ENCODE measurements at places on chromosomes 5 and 9. TPM values are rescaled to one million over a fixed set of nuclear protein-coding genes. Genes with fewer than 3 reads are reported as not detected.

DNA sequence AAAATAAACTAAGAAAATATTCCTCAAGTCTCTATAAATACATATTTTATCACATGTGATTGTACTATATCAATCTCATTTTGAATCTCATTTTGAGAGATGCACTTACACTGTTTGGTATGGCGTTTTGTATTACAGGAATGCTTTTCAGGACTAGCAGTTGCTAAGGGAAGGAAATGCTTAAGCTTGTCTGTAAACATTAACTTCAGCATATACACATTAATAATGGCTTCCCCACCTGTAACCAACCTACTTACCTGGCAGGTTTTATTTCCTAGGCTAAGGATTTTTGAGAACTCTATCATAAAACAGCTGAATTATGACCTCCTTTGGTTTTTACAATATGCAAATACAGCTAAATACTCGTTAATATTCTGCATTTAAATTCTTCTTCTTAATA lies 141.0 kb upstream of the GRHPR start:
- H3K4me3 ChIP-seq, result no peak overlapping the region
- no peaks in the 10 kb centered on the region for H3K36me3 ChIP-seq
- H3K27ac ChIP-seq, result no peak overlapping the region
- H3K4me1 ChIP-seq, result no peaks in the 10 kb centered on the region
- DNase-seq, result no peak
- H3K27me3 ChIP-seq, result no peaks in the 10 kb centered on the region

DNA sequence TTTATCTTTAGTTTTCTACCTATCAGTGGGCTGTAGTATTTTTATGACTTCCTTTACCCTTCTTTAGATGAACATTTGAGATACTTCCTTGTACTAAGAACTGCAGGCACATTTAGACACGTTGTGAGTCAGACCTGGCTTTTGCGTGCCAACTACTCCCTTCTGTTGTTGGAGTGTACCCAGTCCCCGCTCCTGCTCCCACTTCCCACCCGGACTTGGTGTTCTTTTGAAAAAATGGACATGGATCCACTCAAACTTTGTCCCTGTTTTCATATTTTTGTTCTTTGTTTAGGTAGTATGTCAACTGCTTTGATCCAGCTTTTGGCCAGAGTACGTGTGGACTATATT lies 60.7 kb downstream of the PARP8 start:
- H3K27ac ChIP-seq, result no peak overlapping the region
- H3K4me1 ChIP-seq, result no peaks in the 10 kb centered on the region
- DNase-seq, result no peak
- H3K27me3 ChIP-seq, result no peaks in the 10 kb centered on the region
- H3K36me3 ChIP-seq, result no peaks in the 10 kb centered on the region

DNA sequence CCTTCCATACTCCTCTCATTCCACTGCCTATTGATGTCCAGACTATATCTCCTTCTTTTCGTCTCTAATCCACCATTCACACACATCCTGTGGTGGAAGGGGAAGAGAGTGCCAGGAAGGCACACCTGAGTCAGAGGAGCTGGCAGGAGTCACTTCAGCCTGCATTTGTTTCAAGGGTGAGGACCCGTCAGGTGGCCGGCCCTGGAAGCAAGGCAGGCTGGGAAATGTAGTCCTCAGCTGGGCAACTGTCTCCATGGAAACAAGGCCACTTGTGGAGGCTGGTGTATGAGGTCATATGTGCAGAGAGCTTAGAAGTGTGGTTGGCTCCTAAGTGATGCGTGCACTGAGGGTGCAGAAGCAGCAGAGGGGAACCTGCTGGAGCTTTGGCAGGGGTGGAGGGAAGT lies 278.4 kb downstream of the NSG2 start:
- H3K4me3 ChIP-seq, result no peak overlapping the region
- no peak for DNase-seq
- H3K36me3 ChIP-seq, result no peaks in the 10 kb centered on the region
- H3K27me3 ChIP-seq, result peaks cover 22% of the 10 kb centered on the region
- H3K4me1 ChIP-seq, result no peaks in the 10 kb centered on the region
- no peak overlapping the region for H3K27ac ChIP-seq

GRCh38 chr5:98795243-98795642 lies 21.8 kb downstream of the RGMB start:
- peaks cover 49% of the 10 kb centered on the region for H3K4me1 ChIP-seq
- no peaks in the 10 kb centered on the region for H3K36me3 ChIP-seq
- H3K27ac ChIP-seq, result no peak overlapping the region
- no peak overlapping the region for H3K4me3 ChIP-seq

DNA sequence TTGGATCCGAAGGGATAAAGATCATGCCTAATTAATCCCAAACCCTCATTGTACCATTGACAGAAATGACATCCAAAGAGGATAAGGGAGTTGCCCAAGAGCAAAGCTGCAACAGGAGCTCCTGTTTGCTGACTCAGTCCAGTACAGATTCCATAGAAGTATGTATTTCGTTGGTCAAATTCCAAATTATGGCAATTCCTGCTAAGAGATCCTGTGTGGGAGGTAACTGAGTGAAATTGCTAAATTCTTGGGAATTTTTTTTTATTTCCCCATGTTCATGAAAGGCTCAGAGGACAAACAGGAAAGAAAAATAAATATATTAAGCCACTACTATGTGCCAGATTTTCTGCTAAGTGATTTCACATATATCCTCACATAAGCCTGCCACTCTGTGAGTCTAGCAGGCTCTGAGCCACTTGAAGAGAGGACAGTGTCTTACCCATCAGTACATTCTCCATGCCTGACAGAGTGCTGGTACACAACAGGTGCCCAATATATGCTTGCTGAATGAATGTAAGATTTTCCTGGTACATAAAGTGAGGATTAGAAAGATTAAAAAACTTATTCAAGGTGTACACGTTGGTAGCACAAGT lies 132.7 kb downstream of the GLIS3 start:
- DNase-seq, result no peak
- no peak overlapping the region for H3K27ac ChIP-seq
- no peak overlapping the region for H3K4me3 ChIP-seq
- H3K36me3 ChIP-seq, result no peaks in the 10 kb centered on the region

IL13 gene
- total RNA-seq, result not detected

DNA sequence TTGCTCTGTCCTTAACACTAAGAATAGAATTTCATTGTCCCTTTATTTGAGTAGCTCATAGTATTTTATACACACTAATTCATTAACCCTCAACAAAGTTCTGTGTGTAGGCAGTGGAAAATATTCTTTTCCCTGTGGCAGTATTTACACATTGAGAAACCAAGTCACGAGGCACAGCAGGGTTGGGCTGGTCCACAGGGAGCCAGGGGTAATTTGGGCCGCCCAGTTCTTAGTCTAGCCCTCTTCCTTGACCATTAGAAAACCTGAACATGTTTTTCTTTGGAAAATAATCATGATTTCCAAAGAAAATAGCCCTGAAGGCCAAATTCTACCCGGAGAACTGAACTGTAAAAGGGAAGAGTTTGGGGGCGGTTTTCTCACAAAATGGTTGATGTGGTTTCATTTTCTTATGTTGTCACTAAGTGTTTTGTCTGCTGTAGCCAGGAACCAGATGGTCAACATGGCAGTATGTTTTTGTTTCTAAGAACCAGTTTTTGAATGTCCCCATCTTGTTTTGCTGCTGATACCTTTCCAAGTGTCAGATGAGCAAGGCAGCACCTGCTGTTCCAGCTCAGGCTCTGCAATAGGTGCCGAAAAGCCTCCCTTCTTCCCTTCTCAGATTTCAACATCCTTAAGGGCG lies 29.6 kb downstream of the ARHGEF28 start:
- no peak for DNase-seq
- H3K36me3 ChIP-seq, result no peaks in the 10 kb centered on the region
- H3K4me1 ChIP-seq, result no peaks in the 10 kb centered on the region
- H3K27ac ChIP-seq, result no peak overlapping the region

GRCh38 chr5:170216257-170216864 lies 16.4 kb upstream of the C5orf58 start:
- DNase-seq, result no peak
- H3K27me3 ChIP-seq, result no peaks in the 10 kb centered on the region
- H3K27ac ChIP-seq, result no peak overlapping the region

- no peaks in the 10 kb centered on the region for H3K27me3 ChIP-seq
- H3K36me3 ChIP-seq, result no peaks in the 10 kb centered on the region
- DNase-seq, result no peak
- H3K27ac ChIP-seq, result no peak overlapping the region
- H3K4me3 ChIP-seq, result no peak overlapping the region
Observed at GRCh38 chr5:123429993-123430392, 6.8 kb upstream of the CEP120 start.

DNA sequence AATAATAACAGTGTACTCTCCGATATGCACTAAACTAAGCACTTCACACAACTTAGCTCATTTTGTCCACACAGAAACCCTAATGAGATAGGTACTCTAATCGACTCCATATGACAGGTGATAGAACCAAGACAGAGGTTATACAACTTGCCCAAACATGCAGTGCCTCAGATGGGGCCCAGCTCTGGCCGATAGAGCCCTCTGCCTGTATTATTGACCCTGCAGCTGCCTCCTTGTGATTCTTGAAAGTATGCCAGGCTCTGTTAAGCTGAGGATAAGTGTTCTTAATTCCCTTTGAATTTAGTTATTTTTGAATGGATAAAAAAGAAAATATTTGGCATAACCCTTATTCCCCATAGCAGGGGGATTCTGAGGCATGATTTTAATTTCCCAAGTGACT lies 78.5 kb downstream of the HMHB1 start:
- no peaks in the 10 kb centered on the region for H3K27me3 ChIP-seq
- no peaks in the 10 kb centered on the region for H3K36me3 ChIP-seq
- DNase-seq, result no peak
- peaks cover 39% of the 10 kb centered on the region for H3K4me1 ChIP-seq
- no peak overlapping the region for H3K27ac ChIP-seq

- no peak for DNase-seq
- H3K36me3 ChIP-seq, result no peaks in the 10 kb centered on the region
- H3K27me3 ChIP-seq, result no peaks in the 10 kb centered on the region
- no peak overlapping the region for H3K4me3 ChIP-seq
Observed at GRCh38 chr5:137356127-137356526, 143.0 kb downstream of the SPOCK1 start.

- H3K27me3 ChIP-seq, result no peaks in the 10 kb centered on the region
- no peak overlapping the region for H3K27ac ChIP-seq
- no peak overlapping the region for H3K4me3 ChIP-seq
- H3K36me3 ChIP-seq, result no peaks in the 10 kb centered on the region
- no peak for DNase-seq
- H3K4me1 ChIP-seq, result no peaks in the 10 kb centered on the region
Observed at GRCh38 chr5:5414999-5415398, 7.5 kb upstream of the ICE1 start.

DNA sequence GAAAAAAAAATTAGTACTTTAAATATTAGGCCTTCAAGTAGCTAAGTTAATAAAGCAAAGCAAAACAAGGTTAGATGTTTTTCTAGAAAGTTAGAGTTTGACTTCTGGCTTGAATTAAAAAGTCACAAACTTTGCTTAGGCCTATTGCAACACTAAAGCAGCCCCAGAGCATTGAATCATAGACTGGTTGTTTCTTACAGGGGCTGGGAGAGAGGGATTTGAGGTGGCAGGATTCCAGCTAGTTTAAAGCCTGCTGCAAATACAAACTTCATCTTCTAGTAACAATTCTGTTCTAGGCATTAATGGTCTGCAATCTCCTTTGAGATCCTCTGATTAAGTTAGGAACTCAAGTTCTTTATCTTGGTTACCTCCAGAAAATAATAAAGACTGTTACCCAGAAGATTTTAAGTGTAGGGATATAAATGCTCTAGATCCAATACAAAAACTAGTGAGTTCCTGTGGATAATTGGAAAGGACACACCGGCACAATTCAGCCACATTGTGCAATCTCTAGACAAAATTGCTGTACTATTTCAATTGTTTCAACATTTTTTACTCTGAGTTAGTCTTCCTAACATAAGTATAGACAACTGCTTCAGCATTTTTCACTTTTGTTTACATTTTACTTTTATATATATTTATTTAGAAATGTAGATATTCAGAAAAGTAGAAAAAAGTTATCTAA lies 12.6 kb downstream of the OR13C5 start:
- no peak overlapping the region for H3K4me3 ChIP-seq
- H3K27me3 ChIP-seq, result no peaks in the 10 kb centered on the region

THBS4 gene
- total RNA-seq, result 336 TPM

RAB3C gene
- total RNA-seq, result 0.73 TPM

DNA sequence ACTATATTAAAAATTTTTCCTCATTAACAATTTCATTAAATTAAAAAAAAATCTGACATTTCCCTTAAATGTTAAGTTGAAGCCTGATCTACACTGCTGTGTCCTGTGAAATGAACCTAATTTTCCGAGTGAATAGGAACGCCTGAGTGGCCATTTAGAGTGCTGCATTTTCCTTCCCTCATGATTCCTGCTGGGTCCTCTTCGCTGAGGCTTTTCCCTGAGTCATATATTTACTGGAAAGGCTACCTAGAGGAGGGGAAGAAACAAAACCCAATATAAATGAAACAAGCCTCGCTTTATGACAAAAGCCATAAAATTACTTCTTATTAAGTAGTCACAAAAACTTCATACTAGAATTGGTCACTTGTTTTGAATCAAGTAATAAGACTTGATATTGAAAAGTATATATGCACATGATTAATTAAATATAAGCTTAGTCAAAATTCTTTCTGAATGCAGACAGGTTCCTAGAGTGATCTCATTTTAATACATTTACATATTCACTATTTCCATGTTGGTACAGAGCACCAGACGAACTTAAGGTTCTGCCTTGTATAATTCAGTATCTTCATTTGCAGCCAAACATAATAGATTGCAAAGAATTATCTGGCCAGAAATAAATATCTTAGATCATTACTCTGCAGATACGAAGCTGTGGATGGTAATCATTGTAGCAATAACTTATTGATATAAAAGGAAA lies 6.3 kb upstream of the ISCA1 start:
- H3K4me1 ChIP-seq, result no peaks in the 10 kb centered on the region
- H3K36me3 ChIP-seq, result no peaks in the 10 kb centered on the region
- H3K4me3 ChIP-seq, result no peak overlapping the region
- DNase-seq, result no peak
- H3K27me3 ChIP-seq, result no peaks in the 10 kb centered on the region
- no peak overlapping the region for H3K27ac ChIP-seq

- H3K27ac ChIP-seq, result no peak overlapping the region
- DNase-seq, result no peak
- no peaks in the 10 kb centered on the region for H3K36me3 ChIP-seq
Observed at GRCh38 chr9:13758936-13759335, 479.4 kb upstream of the MPDZ start.

Measured in gastrocnemius medialis (tissue), 4 donors.